Fibroblast of skin of abdomen (primary cell): ENCODE measurements at places on chromosomes 11 and 22.

GRCh38 chr22:36081023-36081431 is 52.4 kb upstream of the RBFOX2 start:
- DNase-seq, result peak; percentile 90

DNA sequence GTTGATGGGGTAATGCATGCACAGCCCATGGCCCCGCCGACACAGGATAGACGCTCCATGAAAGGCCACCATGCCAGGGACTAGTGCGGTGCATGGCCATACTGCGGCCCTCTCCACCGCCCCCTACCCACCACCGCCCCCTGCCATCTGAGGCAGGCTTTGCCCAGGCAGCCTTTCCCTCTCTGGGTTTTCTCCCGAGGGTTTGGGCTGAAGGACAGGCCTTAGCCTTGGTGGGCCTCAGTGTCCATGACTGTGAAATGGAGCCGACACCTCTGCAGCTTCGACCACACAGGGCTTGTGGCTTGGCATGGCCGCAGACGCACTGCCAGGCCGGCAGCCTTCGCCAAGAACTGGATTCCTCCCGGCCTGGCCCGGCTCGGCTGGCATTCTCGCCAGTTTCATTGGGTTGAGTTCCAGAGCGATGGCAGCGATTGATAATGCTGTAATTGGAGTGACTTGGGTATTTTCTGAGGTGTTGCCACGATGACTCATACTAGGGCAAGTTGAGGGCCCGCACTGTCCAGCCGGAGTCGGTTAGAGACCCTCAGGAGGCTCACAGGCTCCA is 111.3 kb downstream of the WNT7B start:
- DNase-seq, result no peak

DNA sequence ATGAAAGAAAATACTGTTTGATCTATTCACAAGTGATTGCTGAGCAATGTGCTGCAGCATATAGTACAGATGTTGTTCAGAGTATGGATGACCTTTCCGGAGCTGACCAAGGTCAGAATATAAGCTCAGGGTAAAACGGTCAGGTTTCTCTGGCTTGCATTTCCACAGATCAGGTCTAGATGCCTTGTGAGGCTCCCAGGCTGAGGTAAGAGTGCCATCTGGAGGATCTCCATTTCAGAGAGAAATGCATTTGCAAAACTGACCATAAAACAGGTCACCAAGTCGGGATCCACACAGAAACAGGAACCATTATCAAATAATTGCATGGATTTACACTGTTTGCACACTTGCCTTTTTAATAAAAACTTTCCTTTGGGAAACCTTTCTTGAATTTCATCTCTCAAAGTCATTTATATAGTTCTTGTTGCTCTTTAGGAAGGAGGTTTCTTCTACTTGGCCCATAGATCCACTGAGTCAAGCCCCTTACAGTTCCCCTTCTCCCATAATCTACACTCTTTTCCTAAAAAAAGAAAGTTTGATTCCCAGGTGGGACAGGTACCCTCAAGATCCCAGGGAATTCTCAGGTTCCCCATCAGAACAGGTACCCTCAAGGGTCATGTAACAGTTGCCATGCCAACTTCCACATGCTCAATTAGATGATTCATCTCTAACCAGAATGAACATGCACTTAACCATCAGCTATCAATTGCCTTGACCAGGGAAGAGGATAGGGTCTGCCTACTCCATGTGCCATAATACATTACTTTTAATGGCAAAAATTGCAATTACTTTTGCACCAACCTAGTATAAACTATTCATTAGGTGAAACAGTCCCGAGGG is 25.0 kb upstream of the TMPRSS5 start:
- peak; percentile 49 for DNase-seq

DNA sequence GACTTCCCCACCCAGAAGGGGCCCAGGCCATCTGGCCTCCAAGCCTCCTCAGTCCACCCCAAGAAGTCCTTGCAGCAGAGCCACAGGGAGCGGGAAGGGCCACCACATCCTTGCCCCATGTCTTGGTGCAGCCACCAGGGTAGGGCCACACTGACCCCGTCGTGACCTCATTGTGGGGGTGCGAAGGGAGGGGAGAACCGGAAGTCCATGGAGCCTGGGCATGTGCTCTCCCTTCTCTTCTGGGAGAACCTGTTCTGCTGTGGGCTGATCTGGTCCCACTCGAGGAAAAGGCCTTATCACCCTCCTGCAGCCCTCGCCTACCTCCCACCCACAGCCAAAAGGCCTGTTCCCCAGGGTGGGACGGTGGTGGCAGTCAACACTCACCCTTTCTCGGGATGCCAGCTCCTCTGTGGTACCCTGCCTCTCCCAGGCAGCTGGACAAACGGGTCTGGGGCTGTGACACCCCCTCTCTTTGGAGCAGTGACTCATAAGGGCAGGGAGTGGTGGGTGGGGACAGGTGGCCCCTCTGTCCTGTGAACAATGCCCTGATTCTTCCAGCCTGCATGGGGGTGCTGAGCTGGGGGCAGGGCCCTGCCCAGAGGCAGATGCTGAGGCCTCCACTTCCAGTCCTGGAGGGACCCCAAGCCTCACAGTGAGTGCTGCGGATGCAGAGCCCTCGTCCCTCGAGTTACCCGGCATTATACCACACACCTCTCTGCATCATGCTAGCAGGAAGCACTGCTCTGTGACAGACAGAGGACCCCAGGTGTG is 14.6 kb upstream of the CTSD start:
- no peak for DNase-seq

DNA sequence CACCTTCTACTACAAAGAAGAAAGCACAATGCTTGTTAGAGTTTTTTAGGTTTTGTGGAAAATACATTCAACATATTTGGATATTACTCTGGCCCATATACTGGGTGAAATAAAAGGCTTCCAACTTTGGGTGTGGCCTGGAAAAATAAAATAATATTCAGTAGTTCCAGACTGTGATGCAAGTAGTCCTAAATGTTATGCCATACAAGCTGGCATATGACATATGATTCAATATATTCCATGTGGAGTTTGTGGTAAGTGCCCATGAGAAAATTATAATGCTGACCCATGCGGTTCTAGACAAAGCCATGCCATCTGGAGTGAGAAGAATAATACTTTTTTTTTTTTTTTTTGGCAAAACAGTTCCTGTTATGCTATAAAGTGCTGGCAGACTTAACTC is 683.3 kb downstream of the LUZP2 start:
- DNase-seq, result no peak

- DNase-seq, result no peak
Observed at GRCh38 chr22:26952451-26953011, 295.1 kb downstream of the MIAT start.

DNA sequence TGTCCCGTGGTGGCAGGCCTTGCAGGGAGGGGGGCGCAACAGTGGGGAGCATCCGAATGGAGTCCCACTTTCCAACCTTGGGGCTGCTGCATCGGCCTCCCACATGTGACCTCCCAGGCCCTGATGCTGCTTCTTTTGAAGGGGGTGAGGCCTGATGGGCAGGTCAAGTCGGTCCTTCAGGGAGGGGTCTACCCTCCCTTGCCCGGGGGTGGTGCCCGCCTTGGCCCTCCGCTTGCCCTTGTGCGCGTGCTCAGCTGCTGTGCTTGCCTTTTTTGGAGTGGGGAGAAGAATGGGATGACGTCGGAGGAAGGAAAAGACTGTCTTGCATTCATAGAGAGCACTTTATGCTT is 66.9 kb downstream of the PRDM11 start:
- no peak for DNase-seq

DNA sequence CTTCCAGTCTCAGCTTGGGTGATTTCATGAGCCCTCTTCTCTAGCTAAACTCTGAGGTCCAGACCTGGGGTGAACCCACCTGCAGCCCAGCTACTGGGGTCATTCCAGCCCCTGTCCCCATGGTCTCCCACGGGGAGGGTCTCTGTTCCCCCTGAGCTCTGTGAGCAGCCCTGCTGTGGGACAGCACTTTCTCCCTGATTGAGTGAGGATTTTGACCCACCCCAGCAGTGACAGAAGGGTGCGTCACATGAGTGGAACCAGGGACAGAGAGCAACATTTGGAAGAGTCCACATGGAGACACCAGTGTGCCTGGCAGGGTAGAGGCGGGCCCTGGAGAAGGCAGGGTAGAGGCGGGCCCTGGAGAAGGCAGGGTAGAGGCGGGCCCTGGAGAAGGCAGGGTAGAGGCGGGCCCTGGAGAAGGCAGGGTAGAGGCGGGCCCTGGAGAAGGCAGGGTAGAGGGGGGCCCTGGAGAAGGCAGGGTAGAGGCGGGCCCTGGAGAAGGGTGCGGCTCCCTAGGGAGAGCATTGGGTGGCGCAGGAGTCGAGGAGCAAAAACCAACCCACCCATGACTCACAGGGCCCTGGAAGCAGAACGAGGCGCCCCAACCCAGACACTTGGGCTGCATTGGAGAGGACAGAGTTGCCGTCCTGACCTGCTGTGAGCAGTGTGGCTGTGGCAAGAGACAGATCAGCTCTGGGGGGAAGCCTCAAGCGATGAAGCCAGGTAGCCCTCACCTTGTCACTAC is 227.7 kb upstream of the B3GAT1 start:
- no peak for DNase-seq
